ENCODE measurements at places on chromosomes 12 and 14.
A peak's percentile ranks its signal among the peaks of the same experiment; 100 is the strongest.

DNA sequence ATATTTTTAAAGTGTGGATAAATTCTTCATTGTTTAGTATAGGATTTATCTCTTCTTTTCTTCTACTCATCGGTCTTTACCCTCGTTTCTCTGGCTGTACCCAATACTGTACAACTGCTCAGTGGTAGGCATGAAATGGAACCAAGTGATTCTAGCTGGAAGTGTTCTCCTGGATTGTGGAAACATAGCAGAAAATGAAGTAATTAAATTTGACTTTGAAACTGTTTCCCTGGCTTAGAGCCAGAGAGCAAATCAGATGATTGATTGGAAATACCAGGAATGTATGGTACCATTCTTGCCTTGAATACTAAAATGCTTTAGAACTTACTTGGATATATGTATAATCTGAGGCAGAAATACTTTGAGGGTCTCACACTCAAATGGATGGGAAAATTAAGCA lies 292.3 kb downstream of the ERC1 start:
- no peak for DNase-seq

GRCh38 chr12:8667270-8667669 lies 4.6 kb upstream of the MFAP5 start:
- no peak for DNase-seq

DNA sequence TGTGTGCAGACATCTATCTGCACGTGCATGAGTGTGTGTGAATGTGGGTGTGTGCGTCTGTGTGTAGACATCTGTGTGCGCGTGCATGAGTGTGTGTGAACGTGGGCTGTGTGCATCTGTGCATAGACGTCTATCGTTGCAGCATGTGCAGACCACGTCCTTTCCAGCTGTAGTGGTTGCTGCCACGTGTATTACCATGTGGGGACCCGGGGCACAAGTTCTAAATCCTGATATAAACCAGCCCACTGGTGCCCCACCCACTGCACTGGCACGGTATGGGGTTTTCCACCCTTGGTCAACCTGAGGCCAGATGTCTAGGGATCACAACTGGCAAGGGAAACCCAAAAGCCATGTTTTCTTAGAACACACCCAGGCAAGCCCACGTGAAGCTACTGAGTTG lies 197.0 kb downstream of the ANO2 start:
- no peak for DNase-seq

DNA sequence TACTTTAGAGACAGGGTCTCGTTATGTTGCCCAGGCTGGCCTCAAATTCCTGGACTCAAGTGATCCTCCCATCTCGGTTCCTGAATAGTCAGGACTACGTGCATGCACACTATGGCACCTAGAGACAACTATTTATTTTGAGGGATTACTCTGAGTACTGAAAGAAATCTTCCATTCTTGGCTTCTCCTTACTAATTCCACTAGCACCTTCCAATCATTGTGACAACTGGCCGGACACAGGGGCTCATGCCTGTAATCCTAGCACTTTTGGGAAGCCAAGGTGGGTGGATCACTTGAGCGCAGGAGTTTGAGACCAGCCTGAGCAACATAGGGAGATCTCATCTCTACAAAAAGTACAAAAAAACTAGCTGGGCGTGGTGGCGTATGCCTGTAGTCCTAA lies 42.1 kb upstream of the MTERF2 start:
- no peak for DNase-seq

- no peak for DNase-seq
These were observed 81.5 kb downstream of the SLC38A4 start for GRCh38 chr12:46744283-46744682.

- no peak for DNase-seq
These were observed 657 bp downstream of the ARHGAP9 start for GRCh38 chr12:57479043-57479375.

DNA sequence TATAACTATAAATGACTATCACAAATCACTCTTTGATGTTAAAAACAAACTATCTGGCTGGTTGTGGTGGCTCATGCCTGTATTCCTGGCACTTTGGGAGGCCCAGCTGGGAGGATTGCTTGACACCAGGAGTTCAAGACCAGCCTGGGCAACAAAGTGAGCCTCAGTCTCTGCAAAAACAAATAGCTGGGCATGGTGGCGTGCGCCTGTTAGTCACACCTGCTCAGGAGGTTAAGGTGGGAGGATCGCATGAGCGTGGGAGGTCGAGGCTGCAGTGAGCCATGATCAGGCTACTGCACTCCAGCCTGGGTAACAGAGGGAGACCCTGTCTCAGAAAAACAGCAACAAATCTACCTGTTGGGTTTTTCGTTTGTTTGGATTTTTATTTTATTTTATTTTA lies 5.4 kb downstream of the TXNRD1 start:
- peak; percentile 40 for DNase-seq

- DNase-seq = no peak
These were observed 1.8 kb upstream of the CCDC88C start for GRCh38 chr14:91419451-91419850.

- peak; percentile 18 for DNase-seq
These were observed at the start of gene SIX4 for GRCh38 chr14:60723907-60724618. Gene SIX4, minus strand, starts transcription at chr14:60724351. Its CDS starts 277 bp downstream, at chr14:60724074.

DNA sequence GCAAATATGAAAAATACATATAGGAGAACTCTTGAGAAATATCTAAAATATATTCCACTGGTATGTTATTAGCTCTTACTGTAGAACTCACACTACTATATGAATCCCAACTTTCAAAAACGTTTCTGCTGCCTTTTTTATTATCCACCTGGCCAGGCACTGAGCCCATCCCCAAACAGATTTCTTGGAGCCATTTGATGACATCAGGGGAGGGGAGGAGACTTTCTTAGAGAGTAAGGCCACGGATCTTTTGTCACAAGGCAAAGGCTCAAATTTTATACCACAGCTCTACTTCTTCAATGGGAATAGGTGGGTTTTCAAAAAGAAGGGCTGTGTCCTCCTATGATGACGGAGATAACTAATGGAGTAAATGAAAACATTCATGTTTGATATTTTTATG lies 83.0 kb downstream of the SLC25A21 start:
- no peak for DNase-seq

DNA sequence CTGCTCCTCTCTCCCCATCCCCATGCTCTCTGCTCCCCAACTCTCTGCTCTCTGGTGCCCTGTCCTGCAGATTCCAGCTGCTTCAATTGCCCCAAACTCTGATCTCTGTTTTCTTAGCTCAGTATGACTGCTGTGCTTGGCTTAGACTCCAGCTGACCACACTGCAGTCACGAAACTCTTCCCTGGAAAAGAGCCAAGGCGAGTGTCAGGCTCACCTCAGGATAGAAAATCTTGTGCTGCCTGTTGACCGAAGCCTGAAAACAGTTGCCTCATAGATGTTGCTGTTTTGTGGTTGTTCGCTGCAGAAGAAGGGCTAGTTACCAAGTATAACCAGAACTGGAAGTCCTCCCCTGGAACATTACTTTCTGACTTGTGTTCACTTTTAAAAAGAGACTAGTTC lies 6.7 kb upstream of the STON2 start:
- DNase-seq = no peak

DNA sequence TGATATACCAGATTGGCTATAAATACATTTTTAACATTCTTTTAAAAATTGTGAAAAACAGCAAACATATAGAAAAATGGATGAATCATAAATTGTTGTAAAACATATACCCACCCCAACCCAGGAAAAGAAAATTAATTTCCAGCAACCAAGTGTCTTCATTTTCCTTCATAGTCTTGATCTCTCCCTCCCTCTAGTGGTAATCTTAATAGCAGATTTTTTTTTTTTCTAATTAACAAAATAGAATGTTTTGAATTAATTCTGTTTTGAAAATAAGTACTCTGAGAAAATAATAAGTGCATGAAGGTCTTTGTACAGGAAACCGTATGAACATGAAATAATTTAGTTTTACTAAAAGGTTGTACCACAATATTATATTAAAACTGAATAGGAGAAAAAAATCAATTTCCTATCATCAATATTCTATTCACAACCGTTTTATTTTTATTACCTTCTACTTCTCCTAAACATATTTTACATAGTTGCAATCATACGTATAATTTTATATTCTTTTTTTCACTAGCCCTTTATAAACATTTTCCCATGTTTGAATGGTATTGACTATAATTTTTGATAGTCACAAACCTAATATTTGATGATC lies 7.0 kb downstream of the ETNK1 start:
- DNase-seq = no peak

DNA sequence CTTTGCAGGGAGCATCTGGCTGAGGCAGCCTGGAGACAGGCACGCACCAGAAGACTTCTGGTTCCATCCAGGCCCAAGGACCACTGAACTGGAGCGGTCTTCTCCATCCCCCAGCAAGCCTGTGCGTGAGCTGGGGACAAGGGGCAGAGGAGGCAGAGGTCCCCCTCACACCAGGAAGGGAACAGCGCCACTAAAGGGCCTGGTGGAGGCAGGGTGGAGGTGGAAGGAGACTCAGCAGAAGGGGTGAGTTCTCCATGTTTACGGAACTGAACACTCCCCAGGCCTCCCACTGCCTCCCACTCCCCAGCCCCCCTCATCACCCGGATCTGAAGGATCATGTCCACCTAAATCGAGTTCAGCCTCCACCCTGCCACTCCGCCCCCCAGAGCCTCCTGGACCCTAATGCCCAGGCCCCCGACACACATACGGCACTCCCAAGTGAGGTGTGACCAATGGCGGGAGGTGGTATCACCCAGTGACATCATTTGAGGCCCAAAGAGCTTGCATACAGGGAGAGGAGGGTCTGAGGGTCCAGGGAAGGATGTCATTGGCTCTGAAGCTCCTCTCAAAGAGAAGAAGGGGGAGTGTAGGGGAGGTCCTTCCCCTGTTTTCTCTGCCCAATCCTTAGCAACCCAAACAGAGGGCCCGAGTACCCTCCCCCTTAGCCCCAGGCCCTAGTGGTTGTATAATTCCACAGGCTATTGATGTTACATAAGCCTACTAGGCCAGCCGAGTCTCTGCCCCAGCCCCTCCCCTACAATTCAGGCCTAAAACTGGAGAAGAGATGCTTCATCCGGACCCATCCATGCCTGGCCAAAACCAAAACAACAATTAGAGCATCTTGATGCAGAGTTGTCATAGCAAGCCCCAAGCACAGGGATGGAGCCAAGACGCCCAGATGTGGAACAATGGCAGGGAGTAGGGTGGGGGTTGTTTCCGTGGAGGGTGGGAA lies 1.0 kb downstream of the FAIM2 start:
- no peak for DNase-seq
